ENCODE measurements at places on chromosomes 16 and 17.

DNA sequence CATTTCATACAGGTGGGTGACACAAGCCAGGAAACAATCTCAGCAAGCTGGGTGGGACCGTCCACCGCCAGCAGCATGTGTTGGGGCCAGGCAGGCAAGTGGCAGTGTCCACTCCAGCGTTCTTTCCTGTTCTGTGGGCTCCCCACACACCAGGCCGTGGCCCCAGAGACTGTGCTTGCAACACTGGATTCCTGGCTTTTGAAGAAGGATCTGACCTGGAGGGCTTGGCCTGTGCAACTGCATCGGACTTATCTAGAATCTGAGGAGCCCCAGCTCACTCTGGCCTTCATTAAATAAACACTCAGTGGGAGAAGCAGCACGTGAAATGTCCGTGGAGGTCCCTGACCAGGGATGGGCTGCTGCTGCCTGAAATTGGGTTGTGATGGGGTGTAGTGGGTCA is 3.2 kb downstream of the KSR1 start:
- DNase-seq = no peak

GRCh38 chr17:3667366-3668278 is 756 bp downstream of the TAX1BP3 start:
- peak; percentile 84 for DNase-seq

DNA sequence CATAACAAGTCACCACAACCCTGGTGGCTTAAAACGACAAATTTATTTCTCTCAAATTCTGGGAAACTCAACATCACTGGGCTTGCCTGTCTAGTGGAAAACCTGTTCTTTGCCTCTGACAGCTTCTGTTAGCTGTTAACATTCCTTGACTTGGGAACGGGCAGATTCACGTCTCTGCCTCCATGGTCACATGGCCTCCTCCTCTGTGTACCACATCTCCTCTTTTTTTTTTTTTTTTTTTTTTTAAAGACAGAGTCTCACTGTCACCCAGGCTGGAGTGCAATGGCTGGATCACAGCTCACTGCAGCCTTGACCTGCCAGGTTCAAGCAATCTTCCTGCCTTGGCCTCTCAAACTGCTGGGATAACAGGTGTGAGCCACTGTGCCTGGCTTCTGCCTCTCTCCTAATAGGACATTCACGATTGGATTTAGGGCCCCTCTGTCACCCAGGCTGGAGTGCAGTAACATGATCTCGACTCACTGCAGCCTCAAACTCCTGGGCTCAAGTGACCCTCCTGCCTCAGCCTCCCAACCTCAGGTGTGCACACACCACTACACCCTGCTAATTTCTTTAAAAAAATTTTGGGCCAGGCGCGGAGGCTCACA is 11.7 kb upstream of the LLGL1 start:
- no peak for DNase-seq

GRCh38 chr16:68889508-68890150 is 46.3 kb downstream of the TANGO6 start:
- no peak for DNase-seq

- DNase-seq = no peak
Measured at GRCh38 chr16:3377917-3378316, 22.2 kb downstream of the OR2C1 start.

DNA sequence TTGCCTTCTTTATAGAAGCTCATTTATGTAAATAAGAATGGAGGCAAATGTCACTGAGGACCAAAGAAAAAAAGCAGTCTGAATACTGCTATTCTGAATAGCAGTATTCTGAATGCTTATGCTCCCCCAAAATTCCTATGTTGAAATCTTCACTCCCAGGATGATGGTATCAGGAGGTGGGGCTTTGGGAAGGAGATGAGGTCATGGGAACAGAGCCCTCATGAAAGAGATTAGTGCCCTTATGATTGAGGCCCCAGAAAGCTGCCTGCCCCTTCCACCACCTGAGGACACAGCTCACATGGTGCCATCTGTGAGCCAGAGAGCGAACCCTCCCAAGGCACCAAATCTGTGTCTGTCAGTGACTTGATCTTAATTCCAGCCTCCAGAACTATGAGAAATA is 28.8 kb downstream of the HEATR6 start:
- DNase-seq = no peak

DNA sequence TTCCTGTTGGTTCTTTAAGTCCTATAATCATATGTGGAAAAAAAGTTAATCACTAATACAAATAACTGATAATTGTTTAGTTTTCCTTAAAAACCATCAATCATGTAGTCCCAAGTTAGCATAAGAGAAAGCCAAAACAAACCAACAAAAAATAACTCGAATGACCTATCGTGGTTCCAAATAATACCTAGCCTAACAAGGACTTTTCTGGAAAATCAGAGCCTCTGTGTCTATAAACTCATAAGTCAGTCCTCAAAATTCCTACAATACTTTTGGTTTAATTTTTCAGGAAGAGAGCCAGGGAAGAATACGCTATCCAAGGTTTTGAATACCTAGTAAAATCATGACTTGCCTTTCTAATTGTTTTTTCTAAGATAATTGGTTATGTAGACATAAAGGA is 975.3 kb upstream of the SOX9 start:
- no peak for DNase-seq

DNA sequence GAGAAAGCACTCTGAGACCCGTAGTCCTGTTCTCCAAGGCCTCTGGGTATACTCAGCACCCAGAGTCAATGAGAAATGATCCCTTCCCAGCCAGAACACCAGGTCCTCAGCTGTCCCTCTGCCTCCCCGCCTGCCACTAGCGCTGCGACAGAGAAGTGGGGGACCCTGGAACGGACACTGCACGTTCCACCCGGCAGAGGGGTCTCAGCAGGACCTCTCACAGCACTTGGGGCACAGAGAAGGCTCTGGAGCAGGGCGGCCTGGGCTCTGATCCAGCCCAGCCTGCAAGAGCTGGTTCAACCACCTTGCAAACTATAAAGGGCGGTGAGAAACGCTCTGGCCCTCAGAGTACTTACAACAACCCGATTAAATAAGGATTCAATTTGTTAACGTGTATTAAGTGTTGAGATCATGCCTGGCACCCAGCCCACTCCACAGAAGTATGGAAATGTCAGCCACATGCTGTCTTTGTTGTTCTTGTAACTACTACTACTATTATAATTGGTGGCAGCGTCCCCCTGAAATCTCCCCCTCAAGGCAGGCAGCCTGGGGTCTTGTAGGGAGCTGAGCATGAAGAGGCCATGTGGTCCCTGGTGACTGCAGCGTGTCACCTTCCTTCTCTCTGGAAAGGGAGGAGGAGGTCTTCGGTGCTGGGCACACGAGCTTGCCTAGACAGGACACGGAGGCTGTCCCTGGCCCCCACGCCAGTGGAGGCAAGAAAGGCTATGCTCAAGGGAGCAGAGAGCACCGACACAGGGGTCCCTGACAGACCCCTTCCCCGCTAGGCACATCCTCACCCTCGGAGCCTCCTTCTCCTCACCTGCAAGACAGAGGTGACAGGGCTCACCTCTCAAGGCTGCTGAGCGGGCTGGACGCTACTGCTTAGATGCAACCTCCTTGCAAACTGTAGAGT is 2.4 kb downstream of the OSGIN1 start:
- DNase-seq = peak; percentile 31

DNA sequence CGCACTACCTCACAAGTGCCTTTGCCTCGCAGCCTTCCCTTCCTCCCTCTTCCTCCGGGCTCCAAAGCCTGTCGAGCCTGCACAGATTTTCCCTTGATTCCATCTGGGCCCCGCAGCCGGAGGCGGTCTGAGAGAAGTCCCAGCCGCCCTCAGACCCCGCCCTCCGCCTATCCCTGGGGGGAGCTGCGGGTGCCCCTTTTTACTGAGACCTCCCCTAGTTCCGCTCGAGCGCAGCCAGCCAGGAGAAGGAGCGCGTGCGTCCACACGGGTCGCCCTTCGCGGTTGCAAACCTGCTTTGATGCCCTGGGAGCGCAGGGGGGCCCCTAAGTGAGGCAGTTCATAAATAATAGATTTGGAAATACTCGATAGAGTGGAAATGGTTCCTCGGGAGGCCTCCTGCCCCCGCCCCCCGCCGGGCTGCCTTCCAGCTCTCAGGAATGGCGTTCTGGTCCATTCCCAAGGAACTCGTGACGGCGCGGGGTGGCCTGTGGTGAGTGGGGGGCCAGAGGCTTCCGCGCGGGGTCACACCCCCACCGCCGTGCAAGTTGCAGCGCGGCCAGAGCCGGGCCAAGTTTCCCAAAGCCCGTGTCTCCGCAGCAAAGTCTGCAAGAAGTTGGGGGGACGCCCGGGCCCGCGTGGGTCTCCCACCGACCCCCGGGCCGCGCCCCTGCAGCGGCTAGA is 610 bp downstream of the C16orf74 start:
- no peak for DNase-seq

GRCh38 chr17:60127068-60128064 is 22.4 kb upstream of the CA4 start:
- no peak for DNase-seq

DNA sequence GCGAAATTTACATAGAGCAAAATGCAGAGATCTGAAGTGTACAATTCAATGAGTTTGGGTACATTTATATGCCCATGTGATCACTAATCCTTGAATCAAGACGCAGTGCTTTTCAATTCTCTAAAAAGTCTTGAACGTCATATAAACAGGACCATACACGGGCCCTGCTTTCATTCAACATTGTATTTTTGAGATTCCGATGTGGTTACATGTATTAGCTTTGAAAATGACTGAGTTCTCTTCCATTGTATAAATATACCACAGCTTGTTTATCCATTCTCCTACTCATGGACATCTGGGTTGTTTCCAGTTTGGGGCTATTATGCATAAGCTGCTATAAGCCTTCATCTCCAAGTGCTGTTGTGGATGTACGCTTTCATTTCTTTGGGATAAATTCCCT is 45.5 kb downstream of the ZCCHC14 start:
- DNase-seq = peak; percentile 60

GRCh38 chr17:31621566-31621965 is 230.1 kb downstream of the RAB11FIP4 start:
- DNase-seq = no peak

DNA sequence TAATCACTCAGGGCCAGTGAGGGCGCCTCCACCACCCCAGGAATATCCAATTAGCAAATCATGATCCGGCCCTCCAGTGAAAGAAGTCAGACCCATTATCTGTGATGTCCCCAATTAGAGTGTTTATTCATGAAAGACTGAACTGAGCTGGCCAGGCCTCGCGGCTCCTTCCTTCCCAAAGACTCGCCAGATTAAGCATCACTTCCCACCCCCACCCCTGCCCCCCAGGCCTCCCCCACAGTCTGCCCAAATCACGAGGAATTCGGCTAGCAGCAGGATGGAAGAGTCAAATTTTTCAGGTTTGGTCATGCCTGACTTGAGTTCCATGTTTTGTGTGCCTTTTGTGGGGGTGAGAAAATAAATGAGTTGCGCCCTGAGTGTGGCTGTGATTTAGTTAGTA is 298.4 kb upstream of the SALL1 start:
- DNase-seq = no peak

- no peak for DNase-seq
Measured at GRCh38 chr17:22374741-22375140, 682.4 kb downstream of the KCNJ18 start.

GRCh38 chr17:16352303-16352666 is 984 bp downstream of the CENPV start:
- DNase-seq = no peak

- DNase-seq = no peak
Measured at GRCh38 chr16:89197633-89198416, 2.5 kb downstream of the SLC22A31 start.

GRCh38 chr16:22710326-22710725 is 103.6 kb upstream of the HS3ST2 start:
- no peak for DNase-seq

DNA sequence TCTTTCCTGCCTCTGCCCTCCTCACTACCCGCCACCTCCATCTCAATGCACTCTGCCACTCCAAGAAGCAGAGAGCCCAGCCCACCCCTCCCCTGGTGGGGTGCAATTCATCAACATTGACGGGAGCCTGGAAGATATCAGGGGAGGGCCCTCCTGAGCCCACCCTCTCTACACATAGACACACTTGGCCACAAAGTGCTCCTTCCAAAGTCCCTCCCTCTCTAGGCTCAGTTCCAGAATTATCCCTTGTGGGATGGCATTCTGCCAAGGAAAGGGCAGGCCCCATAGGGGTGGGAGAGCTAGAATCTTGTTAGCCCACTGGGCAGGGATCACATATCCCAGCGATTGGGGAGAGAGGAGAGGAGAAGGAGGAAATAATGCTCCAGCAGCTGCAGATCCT is 66.2 kb downstream of the TMEM132E start:
- DNase-seq = no peak

DNA sequence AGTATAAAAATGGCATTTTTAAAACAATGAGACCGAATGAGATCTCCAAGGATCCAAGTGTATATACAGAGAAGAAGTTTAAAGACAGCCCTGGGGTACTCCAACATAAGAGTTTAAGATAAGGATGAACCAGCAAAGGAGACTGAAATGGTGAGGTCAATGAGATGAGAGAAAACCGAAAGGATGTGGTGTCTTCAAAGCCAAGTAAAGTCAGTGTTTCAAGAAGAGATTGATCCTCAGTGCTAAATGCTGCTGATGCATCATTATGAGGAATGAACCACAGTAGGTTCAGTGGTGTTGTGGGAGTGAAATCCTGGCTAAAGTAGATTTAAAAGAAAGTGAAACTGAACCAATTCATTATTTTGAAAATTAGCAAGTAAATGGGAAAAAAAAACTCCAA is 38.1 kb upstream of the NLK start:
- DNase-seq = no peak

DNA sequence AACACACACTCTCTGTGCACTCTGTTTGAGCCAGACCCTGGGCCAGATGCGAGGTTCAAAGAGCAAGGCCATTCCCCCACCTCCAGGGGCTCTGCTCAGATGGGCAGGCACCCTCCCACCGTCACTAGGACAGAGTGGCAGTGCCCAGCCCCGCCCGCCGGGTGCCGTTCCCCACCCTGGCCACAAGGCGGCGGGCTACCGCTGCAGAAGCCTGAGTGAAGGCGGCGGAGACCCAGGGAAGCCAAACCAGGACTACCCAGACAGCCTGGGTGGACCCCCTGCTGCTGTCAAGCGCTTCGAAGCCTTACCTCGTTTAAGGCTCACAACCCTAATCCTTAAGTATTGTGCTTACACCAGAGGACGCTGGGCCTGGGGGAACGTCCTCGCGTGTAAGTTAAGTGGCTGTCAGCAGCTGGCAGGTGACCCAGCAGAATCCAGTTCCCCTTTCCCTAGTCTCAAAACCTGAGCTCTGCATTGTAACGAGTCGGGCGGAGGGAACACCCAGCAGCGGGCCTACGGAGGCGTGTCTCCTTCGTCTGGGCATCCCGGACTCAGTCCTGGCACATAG is 4.5 kb downstream of the ARHGAP27 start:
- DNase-seq = peak; percentile 19

- no peak for DNase-seq
Measured at GRCh38 chr17:35404360-35404759, 27.9 kb downstream of the SLFN12 start.
